Stimulated activated CD4-positive, alpha-beta T cell treated with anti-CD3 and anti-CD28 coated beads, Interleukin-15, amount 100 ng/mL, for 1 hour (primary cell): ENCODE measurements at places on chromosomes 2 and 18.

DNA sequence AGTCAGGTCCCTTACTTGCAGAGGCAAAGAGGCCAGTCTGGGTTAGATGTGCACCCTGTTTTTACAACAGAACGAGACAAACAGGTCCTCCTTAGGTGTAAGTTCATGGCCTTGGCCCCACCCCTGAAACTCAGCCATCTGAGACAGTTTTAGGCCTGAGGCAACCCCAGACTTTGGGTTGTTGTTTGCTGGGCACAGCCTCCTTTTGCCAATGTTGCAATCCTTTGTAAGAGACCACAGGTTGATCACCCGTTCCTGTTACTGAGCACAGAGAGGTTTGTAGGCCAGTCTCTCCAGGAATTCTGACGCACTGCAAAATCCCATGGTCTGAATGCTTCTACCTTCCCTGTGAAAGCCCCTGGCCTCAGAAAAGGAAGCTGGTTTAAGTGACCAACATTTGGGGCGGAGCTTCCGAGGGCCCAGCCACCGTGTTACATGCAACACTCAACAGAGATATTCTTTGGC lies 15.5 kb upstream of the IL1RN start:
- DNase-seq: no peak

DNA sequence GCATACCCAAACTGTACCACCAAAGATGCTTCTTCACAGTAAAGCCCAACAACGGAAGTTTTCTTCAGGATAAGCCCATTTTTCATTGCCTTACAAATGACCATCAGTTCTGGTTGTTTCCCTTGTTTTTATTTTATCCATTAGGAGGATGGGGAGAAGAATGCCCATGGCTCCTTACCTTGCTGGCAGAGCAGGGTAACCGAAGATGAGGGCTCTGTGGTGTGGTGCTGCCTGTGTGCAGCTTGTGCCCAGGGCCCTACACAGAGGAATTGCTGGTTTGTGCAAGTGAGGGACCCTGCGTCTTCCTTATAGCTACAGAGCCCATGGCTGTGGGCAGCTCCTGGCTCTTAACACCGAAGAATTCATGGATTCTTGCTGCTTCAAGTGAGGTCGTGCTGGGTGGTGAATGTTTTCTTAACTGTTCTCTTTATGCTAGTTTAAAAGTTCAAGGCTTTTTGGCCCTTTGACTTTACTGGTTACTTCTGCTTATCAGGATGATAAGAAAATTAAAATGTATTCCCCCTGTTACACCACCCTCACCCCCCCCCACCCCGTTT lies 110.6 kb downstream of the MAP4K4 start:
- DNase-seq: no peak

GRCh38 chr2:239775623-239776435 lies 249.3 kb downstream of the NDUFA10 start:
- DNase-seq: no peak

DNA sequence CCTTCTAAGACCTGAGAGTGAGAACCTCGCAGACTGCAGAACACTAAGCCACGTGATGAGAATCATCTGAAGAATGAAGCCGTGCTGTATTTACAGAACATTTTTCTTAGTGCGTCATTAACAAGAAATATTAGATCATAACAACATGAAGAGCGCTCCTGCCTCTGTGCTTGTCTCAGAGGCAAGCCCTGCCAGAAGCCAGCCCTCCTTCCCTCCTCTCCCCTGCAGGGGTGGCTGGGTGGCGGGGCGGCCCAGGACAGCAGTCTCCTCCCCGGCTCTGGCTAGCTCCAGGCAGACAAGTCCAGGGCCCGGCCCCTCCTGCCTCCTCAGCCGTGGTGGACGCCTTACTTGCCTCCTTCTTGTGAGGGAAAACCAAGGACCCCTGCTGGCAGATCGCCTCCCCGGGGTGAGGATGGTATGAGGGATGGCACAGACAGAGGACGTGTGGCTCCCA lies 262.7 kb downstream of the TWIST2 start:
- no peak for DNase-seq
